Endothelial cell of umbilical vein (primary cell): ENCODE measurements at places on chromosomes 11 and 22.
A peak's percentile ranks its signal among the peaks of the same experiment; 100 is the strongest.

GRCh38 chr11:86579406-86579731 is 93.0 kb downstream of the ME3 start:
- peak; percentile 23 for DNase-seq

GRCh38 chr11:130583801-130584211 is 135.4 kb downstream of the ADAMTS15 start:
- no peak for DNase-seq

- DNase-seq = peak; percentile 36
Observed at GRCh38 chr11:117384045-117384444, 56.4 kb downstream of the CEP164 start.

DNA sequence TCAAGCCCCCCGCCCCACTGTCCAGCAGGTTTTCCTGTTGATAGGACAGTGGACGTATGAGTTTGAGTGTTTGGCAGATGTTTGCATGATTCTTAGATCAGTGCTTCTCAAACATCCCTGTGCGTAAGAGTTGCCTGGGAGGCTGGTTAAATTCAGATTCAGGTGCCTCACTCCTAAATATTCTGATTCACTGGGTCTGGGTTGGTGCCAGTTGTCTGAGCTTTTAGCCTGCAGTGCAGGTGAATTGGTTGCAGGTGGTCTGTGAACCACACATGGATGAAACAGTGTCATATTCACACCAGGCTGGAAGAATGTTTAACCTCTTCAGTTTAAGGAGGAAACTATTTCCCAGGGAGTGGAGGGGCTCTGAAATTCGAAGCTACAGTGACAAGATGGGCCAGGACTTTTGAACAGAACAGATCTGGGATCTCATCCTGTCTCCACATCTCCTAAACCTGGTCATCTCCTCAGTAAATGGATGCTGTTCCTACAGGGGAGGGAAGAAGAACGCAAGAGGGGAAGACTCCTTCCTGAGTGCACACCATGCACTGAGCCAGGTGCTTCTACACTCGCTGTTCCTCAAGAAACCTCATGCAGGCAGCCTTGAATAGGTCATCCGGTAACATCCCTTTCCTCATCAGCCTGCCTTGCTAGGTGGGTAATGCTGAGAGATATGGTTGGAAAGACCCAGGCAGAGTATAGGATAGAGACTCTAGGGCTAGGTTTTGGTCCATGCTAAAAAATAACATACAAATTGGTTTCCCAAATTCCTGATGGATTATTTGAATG is 47.8 kb downstream of the TEAD1 start:
- no peak for DNase-seq

- no peak for DNase-seq
Observed at GRCh38 chr11:74669211-74670160, 61.7 kb downstream of the CHRDL2 start.
